ENCODE measurements at places on chromosomes 2 and 18.

DNA sequence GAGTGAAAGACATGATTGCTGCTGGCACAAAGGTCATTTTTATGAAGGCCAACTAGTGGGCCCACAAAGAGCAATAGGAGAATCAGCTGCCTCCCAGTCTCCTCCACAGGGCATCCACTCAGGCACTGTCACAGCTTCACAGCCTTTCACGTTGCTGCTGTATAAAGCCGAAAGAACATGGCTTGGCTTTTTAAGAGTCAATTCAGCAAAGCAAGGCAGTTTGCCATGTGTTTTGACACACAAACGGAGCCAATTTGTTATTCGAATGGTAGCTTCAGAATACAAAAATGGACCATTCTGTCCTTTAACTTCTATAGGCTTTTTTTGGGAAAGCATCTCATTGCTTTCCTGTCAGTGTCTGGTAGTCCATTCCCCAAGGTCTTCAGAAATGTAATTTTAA is 283.4 kb upstream of the PARD3B start:
- no peak for DNase-seq

DNA sequence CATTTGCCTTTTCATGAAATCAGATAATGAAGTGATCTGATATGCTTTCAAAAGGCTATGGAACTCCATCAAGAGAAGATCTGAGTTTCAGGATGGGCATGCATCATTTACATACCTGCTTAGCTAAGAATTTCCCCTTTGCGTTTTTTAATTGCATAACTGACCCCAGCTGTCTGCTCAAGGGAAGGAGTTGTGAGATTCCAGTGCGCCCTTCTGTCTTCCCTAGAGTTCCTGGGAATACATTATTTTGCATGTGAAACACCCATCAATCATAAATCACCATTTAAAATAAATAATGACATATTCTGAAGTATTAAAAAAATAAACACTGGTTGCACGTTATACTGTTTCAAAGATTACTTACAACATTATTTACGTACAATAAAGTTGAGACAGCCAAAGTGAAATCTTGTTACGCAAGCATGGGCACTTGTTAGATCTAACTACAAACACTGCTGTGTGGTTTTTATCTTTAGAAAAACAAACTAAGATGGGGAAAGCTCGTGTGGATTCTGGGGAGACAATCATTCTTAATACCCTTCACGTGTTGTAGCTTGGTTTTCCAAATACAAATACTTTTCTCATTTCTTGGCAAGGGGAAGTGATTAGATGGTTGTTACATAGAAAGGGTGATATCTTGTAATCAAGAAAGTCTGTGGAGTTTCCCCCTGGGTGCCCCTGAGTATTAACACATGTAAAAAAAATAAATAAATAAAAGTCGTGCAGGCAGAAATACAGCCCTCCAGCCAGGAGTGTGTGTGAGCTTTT is 125.7 kb upstream of the LMAN1 start:
- DNase-seq: no peak

GRCh38 chr2:195500879-195501278 is 156.1 kb upstream of the SLC39A10 start:
- no peak for DNase-seq

DNA sequence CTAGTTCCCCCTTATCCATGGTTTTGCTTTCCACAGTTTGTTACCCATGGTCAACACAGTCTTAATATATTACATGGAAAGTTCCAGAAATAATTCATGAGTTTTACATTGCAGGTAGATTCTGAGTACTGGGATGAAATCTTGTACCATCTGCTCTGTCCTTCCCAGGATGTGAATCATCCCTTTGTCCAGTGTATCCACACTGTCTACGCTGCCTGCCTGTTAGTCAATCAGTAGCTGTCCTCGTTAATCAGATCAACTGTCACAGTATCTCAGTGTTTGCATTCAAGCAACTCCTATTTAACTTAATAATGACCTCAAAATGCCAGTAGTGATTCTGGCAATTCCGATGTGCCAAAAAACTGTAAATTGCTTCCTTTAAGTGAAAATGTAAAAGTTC is 76.3 kb downstream of the DYNC1I2 start:
- no peak for DNase-seq

Measured in inflammatory macrophage treated with lipopolysaccharide for 4 hours (primary cell).